ENCODE measurements at places on chromosomes 1 and 21. TPM values are rescaled to one million over a fixed set of nuclear protein-coding genes. Genes with fewer than 3 reads are reported as not detected.

Gene TEKT2
- total RNA-seq = 0.12 TPM

Gene HES3
- not detected for total RNA-seq

Gene LAMC2
- total RNA-seq = 1.4 TPM

Gene CFHR1
- 0.25 TPM for total RNA-seq

Gene UQCRHL
- total RNA-seq = 2.4 TPM

Gene CAMK1G
- 8.4 TPM for total RNA-seq

Gene TYW3
- total RNA-seq = 24.0 TPM

Gene PTCH2
- 0.22 TPM for total RNA-seq

Gene HSD3B1
- total RNA-seq = not detected

Gene OR2T33
- not detected for total RNA-seq

Gene C4BPB
- total RNA-seq = not detected

Gene SPRR2B
- total RNA-seq = not detected

Gene CD84
- not detected for total RNA-seq

Gene AMY1A
- total RNA-seq = not detected

Gene PHF13
- 19.9 TPM for total RNA-seq

Gene RUNX3
- not detected for total RNA-seq

Gene TRIM67
- total RNA-seq = not detected

Gene KLHDC8A
- not detected for total RNA-seq

Gene FAM163A
- total RNA-seq = not detected

Gene TTC39A
- 1.4 TPM for total RNA-seq

Gene CA6
- not detected for total RNA-seq

Gene GMEB1
- total RNA-seq = 7.4 TPM

Gene COL6A2
- 1,320 TPM for total RNA-seq

Gene S100A7
- total RNA-seq = not detected

Gene ADGRL4
- total RNA-seq = 3.7 TPM

Gene TTC24
- total RNA-seq = not detected

Gene UBE2U
- total RNA-seq = not detected

Gene FCRL5
- not detected for total RNA-seq

Gene DYNLT5
- 2.7 TPM for total RNA-seq

Gene KLF17
- total RNA-seq = under 0.01 TPM

Gene PTGFR
- total RNA-seq = 17.7 TPM

Gene CD52
- total RNA-seq = not detected
